Endothelial cell of umbilical vein (primary cell): ENCODE measurements at places on chromosomes 11 and 22. TPM values are rescaled to one million over a fixed set of nuclear protein-coding genes. Genes with fewer than 3 reads are reported as not detected.

DNA sequence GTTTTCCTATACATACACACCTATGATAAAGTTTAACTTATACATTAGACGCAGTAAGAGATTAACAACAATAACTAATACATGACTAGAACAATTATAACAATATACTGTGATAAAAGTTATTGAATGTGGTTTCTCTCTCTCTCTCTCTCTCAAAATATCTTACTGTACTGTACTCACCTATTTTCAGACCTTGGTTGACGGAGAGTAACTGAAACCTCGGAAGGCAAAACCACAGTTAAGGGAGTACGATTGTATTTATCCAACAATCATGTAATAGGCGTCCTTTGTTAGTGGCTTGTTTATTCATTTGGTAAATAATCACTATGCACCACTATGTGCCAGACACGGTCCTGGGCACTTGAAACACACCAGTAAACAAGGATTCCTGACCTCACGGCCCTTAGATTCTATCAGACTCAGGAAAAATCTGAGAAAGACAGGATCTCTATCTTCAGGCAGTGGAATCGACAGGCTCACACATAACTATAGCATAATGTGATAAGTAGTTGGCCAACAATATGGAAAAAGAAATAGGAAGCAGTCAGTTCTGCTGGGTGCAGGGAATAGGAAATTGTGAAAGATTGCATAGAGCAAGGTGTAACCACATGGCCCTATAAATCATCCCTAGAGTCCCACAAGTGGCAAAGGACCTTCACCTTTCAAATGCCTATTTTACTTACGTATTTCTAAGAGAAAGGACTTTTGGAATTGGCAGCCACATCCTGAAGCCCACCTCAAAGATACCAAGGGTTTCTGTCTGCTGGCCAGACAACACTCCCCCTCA, 12.0 kb downstream of the ETS1 start:
- H3K4me1 ChIP-seq, result peaks cover 37% of the 10 kb centered on the region
- DNase-seq, result no peak
- H3K36me3 ChIP-seq, result no peaks in the 10 kb centered on the region

FOLR2 gene
- not detected in 2 replicates for total RNA-seq

GRCh38 chr11:33718440-33718839, 17.8 kb downstream of the CD59 start:
- peaks cover 28% of the 10 kb centered on the region for H3K36me3 ChIP-seq
- DNase-seq, result no peak
- no peak overlapping the region for H3K27ac ChIP-seq
- H3K4me3 ChIP-seq, result no peak overlapping the region

- DNase-seq, result no peak
- no peaks in the 10 kb centered on the region for H3K27me3 ChIP-seq
- H3K4me1 ChIP-seq, result no peaks in the 10 kb centered on the region
- H3K27ac ChIP-seq, result no peak overlapping the region
- no peak overlapping the region for H3K4me3 ChIP-seq
Observed at GRCh38 chr11:106614262-106614661, 404.0 kb downstream of the GUCY1A2 start.

DNA sequence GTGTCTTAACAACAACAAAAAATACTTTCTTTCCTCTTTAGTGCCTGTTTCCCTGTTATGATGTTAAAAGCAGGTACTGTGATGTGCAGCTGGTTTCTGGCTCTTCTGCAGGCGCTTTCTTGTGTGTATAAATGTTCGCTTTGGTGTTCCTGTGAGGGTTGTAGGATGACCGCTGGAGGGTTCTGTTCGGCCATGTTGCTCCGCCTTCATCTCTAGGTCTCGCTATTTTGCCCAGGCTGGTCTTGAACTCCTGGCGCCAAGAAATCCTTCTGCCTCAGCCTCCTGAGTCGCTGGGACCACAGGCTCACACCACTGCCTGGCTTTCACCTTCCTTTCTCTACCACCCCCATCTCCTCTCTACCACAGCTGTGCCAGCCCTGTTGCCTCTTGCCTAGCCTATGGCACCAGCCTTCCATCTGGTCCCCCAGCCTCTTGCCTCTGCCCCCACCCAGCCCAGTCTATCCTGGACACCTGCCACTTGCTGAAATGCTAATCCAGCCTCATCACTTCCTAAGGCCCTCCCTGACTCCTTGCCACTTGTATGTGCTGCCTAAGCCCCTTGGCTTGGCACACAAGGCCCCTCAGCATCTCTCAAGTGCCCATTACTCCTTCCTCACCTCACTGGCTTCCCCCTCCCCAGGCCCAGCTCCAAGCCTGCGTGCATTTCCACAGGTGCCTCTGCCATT, 5.5 kb downstream of the LRRC74B start:
- H3K36me3 ChIP-seq, result no peaks in the 10 kb centered on the region
- H3K27ac ChIP-seq, result no peak overlapping the region
- no peak overlapping the region for H3K4me3 ChIP-seq
- H3K4me1 ChIP-seq, result no peaks in the 10 kb centered on the region
- H3K27me3 ChIP-seq, result peaks cover 2% of the 10 kb centered on the region

TLCD5 gene
- 6.1 and 6.3 TPM in 2 replicates for total RNA-seq

CUL5 gene
- 36.6 and 37.6 TPM in 2 replicates for total RNA-seq

GRCh38 chr22:36687516-36687915, 16.0 kb downstream of the CACNG2 start:
- no peak overlapping the region for H3K4me3 ChIP-seq
- peaks cover 6% of the 10 kb centered on the region for H3K27me3 ChIP-seq
- no peak overlapping the region for H3K27ac ChIP-seq
- DNase-seq, result no peak

DDI1 gene
- not detected in 2 replicates for total RNA-seq

TESMIN gene
- total RNA-seq, result 3.1 and 6.1 TPM in 2 replicates

- H3K4me3 ChIP-seq, result no peak overlapping the region
- DNase-seq, result no peak
- no peaks in the 10 kb centered on the region for H3K27me3 ChIP-seq
- no peaks in the 10 kb centered on the region for H3K4me1 ChIP-seq
Observed at GRCh38 chr22:47251911-47252310, 489.5 kb downstream of the TBC1D22A start.

DNA sequence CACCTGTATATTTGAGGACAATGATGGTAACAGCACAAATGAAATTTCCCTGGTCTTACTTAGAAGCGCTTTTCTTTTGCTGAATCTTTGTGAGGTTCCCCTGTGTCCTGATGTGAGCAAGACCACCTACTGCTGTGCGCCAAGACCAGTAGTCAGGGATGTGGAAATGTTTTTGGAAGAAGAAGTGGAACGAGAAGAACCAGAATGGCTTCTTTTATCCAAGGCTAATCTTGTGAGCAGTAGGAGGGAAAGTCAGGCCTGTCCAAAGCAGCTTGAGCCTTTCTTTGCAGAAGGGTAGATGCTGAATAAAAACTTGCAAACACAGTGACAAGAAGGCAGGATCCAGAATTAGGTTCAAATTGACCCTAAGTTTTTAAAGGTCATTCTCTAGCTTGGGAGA, 223.0 kb downstream of the FAT3 start:
- H3K27ac ChIP-seq, result no peak overlapping the region
- no peaks in the 10 kb centered on the region for H3K4me1 ChIP-seq
- no peak for DNase-seq
- no peaks in the 10 kb centered on the region for H3K36me3 ChIP-seq

- no peak overlapping the region for H3K27ac ChIP-seq
- no peaks in the 10 kb centered on the region for H3K36me3 ChIP-seq
- no peak overlapping the region for H3K4me3 ChIP-seq
- H3K27me3 ChIP-seq, result no peaks in the 10 kb centered on the region
Observed at GRCh38 chr22:28896611-28897010, 13.2 kb downstream of the ZNRF3 start.

DNA sequence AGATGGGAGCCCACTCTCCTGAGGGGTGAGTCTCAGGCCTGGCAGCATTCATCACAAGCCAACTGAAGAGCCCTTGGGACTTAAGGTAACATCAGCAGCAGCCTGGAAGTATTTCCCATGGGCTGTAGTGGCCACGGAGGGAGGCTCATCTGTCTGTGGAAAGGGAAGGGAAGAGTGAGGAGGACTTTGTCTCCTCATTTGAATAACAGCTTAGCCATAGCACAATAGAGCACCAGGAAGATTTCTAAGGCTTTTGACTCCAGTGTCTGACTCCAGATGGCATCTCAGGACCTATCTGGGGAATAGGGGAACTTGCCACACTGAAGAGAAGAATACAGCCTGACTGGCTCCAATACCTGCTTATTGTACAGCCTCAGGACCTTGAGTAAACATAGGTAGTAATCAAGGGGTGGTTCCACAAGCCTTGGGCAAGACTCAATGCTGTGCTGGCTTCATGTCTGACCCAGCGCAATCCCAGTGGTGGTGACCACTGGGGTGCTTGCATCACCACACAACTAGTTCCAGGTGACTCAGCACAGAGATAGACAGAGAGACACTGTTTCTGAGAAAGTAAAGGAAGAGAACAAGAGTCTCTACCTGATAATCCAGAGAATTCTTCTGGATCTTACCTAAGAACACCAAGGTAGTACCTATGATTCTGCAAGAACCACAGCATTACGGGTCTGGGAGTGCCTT, 510.5 kb upstream of the CCDC179 start:
- H3K36me3 ChIP-seq, result no peaks in the 10 kb centered on the region
- H3K27me3 ChIP-seq, result no peaks in the 10 kb centered on the region
- no peak overlapping the region for H3K27ac ChIP-seq
- no peak overlapping the region for H3K4me3 ChIP-seq
- DNase-seq, result no peak
- H3K4me1 ChIP-seq, result no peaks in the 10 kb centered on the region

DNA sequence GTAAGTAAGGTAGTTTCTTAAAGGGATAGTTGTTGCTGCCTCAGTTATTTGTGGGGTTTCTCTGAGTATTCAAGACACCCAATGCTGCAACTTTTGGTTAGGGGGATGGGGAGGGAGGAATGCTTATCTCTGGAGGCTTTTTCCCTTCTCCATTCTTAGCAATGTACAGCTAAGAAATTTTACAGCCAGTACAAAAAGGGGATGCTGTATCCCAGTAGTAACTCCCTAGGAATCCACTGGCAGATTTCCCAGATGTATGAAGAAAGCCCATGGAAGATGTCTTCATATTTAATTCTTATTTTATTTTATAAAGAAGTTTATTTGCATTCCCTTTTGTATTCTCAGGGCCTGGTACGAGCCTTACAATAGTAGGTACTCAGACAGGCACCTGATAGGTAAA, 154.8 kb downstream of the ENTHD1 start:
- H3K36me3 ChIP-seq, result no peaks in the 10 kb centered on the region
- no peaks in the 10 kb centered on the region for H3K4me1 ChIP-seq
- no peak for DNase-seq
- peaks cover 18% of the 10 kb centered on the region for H3K27me3 ChIP-seq
- no peak overlapping the region for H3K27ac ChIP-seq
